ENCODE measurements at places on chromosomes 11 and 22.

DNA sequence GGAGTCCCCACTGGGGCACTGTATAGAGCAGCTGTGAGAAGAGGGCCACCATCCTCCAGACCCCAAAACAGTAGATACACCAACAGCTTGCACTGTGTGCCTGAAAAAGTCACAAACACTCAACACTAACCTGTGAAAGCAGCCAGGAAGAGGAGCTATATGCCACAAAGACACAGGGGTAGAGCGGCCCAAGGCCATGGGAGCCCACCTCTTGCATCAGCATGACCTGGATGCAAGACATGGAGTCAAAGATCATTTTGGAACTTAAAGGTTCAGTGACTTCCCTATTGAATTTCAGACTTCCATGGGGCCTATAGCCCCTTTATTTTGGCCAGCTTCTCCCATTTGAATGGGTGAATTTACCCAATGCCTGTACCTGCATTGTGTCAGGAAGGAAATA lies 29.7 kb upstream of the CYB5R3 start:
- DNase-seq = no peak

DNA sequence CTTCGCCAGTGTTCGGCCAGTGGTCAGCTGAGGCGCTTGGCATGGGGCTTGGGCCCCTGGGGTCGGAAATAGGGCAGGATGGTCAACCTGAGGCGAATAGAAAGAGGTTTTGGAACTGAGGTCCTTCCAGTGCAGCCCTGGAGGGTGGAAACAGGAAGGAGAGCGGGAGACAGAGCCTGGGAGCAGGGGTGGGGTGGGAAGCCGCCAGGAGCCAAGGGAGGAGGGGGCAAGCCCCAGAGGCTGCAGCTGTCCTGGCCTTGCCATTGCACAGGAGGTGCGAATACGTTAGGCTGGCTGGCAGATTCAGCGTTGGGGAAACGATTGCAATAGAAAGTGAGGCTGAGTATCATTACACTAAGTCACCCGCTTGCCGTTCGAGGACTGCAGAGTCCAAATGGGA lies 13.9 kb upstream of the KCTD17 start:
- no peak for DNase-seq

DNA sequence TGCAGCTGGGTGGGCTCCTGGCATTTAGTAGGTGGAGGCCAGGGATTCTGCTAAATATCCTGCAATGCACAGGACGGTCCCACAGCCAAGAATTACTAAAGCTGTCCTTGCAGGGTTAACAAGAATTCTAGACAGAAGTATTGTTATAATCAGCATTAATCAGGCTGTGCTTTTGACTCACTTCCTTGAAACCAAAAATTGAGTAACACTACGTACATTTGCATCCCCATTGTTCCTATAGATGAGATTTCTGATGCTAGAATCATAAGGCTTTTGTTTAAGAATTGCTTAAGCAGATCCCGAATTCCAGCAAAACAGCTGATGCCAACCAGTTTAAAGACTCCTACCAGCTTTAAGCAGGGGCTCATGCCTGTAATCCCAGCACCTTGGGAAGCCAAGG lies 11.4 kb downstream of the SLC6A5 start:
- DNase-seq = no peak

GRCh38 chr11:130522284-130522961 lies 74.0 kb downstream of the ADAMTS15 start:
- DNase-seq = peak; percentile 74

GRCh38 chr11:131645237-131645636 lies 274.8 kb downstream of the NTM start:
- no peak for DNase-seq

DNA sequence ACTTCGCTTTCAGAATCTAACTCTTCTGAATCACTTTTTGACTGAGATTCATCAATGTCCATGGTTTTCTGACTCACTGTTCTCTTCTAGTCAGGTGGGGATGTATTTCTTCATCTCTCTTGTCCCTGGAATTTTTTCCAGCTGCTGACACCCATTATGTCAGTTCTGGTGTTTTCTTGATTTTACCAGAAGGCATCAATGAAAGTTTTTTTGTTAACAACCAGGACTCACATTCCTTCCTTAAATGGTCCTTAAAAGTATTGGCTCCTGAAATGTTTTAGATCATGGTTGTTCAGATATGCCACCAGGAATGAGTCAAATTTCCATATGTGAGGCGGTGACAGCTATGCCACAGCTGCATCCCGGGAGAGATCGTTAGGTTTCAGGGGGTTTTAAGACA lies 12.9 kb downstream of the MICAL2 start:
- no peak for DNase-seq

DNA sequence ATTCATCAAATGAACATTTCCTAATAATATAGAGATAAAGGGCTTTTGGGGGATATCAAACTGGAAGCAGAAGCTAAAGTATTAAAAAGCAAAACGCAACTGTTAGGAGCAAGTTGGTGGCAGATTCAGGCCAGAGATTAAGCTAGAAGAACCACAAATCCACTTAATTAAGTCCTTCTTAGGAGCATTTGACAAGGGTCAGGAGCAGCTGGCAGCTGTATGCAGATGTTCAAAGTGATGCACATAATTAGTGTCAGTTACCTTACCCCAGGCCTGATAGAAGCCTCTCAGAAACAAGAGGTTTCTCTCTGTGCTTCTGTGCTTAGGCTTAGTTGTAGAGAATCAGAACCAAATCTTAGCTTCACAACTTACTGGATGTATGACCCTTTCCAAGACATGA lies 546.5 kb upstream of the ANO5 start:
- no peak for DNase-seq

DNA sequence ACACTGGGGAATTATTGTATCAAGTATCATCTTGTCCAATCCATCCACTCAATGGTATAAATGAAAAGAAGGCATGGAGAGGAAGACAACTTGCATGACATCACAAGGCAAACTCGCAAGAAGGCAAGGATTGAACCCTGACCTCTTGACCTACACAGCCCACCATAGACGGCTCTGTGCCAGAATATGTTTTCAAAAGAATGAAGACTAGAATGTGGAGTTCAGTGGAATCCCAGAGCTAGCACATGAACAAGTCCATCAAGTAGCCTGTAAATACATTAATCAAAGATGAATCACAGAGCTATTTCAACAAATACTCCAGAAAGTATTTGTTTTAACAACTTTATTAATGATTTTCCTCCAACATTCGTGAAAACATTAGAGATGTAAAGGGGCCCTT lies 189.7 kb downstream of the GUCY1A2 start:
- no peak for DNase-seq

- DNase-seq = no peak
Measured at GRCh38 chr11:69578167-69578566, 62.8 kb upstream of the CCND1 start.
